ENCODE measurements at places on chromosomes 2 and 18.

- DNase-seq, result no peak
Measured at GRCh38 chr2:10305715-10306114, 3.0 kb downstream of the HPCAL1 start.

GRCh38 chr2:47720036-47720435 lies 62.9 kb upstream of the MSH6 start:
- no peak for DNase-seq

DNA sequence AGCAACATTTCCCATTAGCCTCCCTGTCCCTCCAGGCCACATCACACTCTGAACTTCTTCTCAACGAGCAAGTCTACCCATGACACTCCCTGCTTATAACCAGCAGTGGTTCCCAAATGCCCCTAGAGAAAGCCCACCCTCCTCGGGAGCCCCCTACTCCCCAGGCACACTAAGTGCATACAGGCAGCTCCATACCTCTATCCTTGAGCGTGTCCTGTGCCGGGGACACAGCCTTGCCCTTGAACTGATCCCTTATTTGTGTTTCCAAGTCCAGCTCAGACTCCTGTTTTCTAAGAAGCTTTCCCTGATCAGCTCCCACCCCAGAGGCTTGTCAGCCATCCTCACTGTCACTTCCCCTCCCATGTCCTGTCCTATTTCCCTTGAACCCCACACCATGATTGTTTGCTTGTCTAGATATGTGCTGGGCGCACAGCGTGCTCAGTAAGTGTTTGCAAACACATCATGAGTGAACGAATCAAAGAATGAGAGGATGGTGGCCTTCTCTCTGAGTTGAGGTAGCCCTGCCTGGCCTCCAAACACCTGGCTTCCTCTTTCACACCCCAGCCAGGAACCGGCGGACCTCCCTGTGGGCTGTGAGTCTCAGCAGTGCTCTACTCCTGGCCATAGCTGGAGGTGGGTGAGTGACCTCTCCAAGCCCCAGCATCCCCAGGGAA lies 2.1 kb downstream of the TEX51 start:
- DNase-seq, result no peak

GRCh38 chr2:120525056-120526046 lies 179.4 kb downstream of the INHBB start:
- DNase-seq, result no peak

- no peak for DNase-seq
Measured at GRCh38 chr2:27094353-27094984, 7.9 kb downstream of the KHK start.

GRCh38 chr2:218856167-218856895 lies 3.3 kb upstream of the WNT6 start:
- DNase-seq, result no peak

- DNase-seq, result no peak
Measured at GRCh38 chr18:32661486-32662299, 111.1 kb downstream of the KLHL14 start.

GRCh38 chr2:112783187-112783714 lies 1.0 kb downstream of the IL1A start:
- no peak for DNase-seq

- DNase-seq, result no peak
Measured at GRCh38 chr2:104901037-104901881, 47.3 kb downstream of the POU3F3 start.

DNA sequence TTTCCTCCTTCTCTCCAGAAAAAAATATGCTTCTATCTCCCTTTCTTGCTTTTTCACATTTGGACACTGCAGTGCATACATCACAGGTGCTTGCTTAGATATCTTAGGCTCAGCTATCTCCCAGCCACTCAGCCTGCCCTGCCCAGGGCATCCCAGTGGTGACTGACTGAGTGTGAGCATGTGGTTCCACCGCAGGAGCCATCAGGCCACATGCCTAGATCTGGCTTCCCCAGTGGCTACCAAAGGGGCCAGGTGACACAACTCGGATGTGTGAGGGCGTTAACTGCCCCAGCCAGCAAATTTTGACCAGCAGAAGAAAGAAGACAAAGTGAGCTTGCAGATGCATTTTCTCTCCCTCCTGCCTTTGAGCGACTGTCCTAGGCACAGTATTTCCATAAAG lies 25.5 kb downstream of the SP5 start:
- DNase-seq, result no peak

- DNase-seq, result peak; percentile 57
Measured at GRCh38 chr2:233331536-233331935, 22.8 kb upstream of the DGKD start.

DNA sequence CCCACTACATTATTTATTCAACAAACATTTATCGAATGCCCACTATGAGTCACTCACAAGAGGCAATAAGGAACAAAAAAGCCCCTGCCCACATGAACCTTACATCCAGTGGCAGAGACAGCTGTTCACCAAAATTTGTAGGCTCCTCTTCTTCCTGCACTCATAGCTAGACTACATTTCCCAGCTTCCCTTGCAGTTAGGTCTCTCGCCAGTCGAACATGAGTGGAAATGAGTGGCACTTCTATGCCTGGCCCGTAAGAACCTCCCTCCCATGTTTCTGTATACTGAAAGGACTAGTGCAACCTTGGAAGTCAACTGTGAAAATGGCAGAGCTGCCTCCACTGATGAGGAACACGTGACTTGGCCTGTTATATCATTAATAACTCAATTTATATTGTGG lies 19.4 kb upstream of the NCOA1 start:
- no peak for DNase-seq

DNA sequence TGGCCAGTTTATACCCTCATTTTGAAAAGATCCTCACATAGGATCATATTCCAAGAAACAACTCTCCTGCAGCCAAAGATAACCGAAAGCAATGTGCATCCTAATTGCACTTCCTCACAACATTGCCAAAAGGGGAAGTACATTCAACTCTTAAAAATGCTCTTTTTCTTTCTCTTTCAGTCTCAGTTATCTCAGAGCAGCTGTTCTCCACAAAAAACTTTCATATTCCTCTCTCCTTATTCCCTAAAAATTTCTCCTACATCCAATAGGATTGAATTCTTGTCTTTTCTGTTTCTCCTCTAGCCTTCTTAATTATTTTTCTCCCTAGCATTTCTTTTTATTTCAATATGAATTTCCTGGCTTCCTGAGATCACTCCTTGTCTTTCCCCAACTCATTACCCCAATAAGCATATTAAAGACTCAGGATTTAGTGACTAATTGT lies 7.4 kb upstream of the VRK2 start:
- DNase-seq, result no peak

DNA sequence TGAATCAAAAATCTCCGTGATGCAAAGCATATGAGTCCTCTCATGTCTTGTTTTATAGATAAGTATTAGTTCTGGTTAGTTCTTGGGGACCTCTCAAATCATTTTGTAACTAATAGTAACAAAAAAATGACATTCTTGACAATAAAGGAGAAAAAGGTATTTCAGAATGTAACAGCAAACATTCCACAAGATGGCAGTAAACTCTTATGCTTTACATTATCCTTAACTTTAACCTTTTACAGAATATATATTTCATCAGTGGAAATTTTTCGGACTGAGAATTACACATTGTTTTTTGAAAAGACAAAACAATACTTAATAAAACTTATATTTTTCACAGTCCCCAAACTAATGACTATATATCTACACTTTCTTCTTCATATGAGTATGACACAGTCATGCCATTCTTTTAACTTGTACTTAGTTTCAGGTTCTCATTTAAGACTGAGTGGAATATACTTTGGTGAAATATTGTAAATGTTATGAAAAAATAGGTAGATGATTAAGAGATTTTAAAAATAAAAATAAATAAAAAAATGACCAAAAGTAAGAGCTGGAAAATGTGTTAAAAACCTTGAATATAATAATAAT lies 142.9 kb upstream of the NXPH2 start:
- no peak for DNase-seq

DNA sequence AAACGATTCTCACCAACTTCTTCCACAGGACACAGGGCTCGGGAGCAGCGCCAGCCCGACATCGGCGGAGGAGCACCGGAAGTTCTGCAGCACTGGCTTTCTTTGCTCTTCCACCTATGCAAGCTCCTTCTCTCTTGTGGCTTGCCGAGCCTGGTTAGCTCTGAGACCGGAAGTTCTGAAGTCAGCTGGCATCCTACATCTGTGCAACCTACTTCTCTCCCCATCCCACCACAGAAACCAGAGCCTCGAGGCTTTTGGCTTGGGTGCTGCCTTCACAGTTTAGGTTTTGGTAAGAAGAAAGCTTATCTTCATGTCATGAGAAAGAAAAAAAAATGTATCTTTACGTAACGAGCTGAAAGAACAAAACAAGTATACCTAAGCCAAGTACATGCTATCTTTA lies 111.7 kb downstream of the ANKRD44 start:
- peak; percentile 61 for DNase-seq

- DNase-seq, result no peak
Measured at GRCh38 chr2:190470256-190470826, 62.2 kb downstream of the MFSD6 start.

- no peak for DNase-seq
Measured at GRCh38 chr18:22168360-22168921, 948 bp upstream of the GATA6 start.

DNA sequence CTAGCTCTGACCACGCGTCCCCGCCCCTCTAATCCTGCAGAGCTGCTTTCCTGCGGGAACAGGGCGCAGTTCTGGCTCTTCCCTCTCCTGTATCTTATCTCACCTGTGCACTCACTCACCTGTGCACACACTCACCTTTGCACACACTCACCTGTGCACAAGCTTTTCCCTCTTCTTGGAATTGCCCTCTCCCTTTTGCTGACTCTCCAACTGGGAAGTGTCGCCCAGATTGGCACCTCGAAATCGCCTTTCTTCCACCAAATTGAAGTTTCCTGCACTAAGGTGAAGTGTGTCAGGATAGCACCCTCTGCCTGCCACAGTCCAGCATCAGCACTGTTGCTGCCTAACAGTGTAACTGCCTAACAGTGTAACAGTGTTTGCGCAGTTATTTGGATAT lies 566 bp upstream of the CMPK2 start:
- DNase-seq, result no peak

Data from stimulated activated CD8-positive, alpha-beta memory T cell treated with anti-CD3 and anti-CD28 coated beads, Interleukin-7, amount 100 ng/mL, for 1 hour (primary cell).